Osteoblast (primary cell): ENCODE measurements at places on chromosomes 5 and 9. TPM values are rescaled to one million over a fixed set of nuclear protein-coding genes. Genes with fewer than 3 reads are reported as not detected.

Gene BAG1
- total RNA-seq: 29.3 and 35.9 TPM in 2 replicates

Gene SNCAIP
- total RNA-seq: 6.2 and 8.0 TPM in 2 replicates

Gene HSPB3
- total RNA-seq: not detected in 2 replicates

Gene SMIM32
- not detected in 2 replicates for total RNA-seq

Gene SLC25A48
- not detected in 2 replicates for total RNA-seq

Gene SPAG8
- total RNA-seq: 0.88 and 2.2 TPM in 2 replicates

Gene CEL
- total RNA-seq: under 0.01 TPM in 1 of 2 replicates, not detected in the other

Gene PCDHGA9
- total RNA-seq: 6.2 and 6.5 TPM in 2 replicates

Gene KCNV2
- total RNA-seq: not detected in 2 replicates

Gene BNC2
- total RNA-seq: 51.3 and 53.9 TPM in 2 replicates

Gene ARSI
- 4.7 and 6.5 TPM in 2 replicates for total RNA-seq
